ENCODE measurements at places on chromosomes 6 and 20.
A peak's percentile ranks its signal among the peaks of the same experiment; 100 is the strongest.

GRCh38 chr20:19451231-19451922 lies 238.9 kb downstream of the SLC24A3 start:
- DNase-seq = no peak

- DNase-seq = no peak
Measured at GRCh38 chr6:15921243-15921642, 207.6 kb upstream of the MYLIP start.

GRCh38 chr6:113623129-113623528 lies 234.0 kb upstream of the MARCKS start:
- DNase-seq = no peak

GRCh38 chr6:33628401-33628964 lies 7.4 kb downstream of the ITPR3 start:
- DNase-seq = no peak

GRCh38 chr6:31265926-31266325 lies 6.0 kb downstream of the HLA-C start:
- no peak for DNase-seq

DNA sequence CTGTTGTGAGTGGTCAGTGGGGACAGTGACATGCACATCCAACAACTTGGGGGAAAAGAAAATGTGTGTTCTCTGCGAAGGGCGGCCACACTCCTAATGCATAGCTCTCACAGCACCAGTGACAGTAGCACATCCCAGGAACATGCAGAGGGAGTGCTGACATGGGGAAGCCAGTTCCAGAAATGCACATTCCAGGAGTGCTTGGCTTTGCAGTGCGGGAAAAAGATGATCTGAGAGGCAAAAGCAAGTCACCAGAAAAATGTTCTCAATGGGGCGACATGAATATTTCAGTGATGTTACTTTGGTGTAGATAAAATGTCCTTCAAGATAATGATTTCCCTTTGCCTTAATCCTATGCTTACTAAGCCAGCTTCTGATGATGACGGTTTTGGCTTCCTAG lies 42.9 kb upstream of the PDE10A start:
- DNase-seq = no peak

DNA sequence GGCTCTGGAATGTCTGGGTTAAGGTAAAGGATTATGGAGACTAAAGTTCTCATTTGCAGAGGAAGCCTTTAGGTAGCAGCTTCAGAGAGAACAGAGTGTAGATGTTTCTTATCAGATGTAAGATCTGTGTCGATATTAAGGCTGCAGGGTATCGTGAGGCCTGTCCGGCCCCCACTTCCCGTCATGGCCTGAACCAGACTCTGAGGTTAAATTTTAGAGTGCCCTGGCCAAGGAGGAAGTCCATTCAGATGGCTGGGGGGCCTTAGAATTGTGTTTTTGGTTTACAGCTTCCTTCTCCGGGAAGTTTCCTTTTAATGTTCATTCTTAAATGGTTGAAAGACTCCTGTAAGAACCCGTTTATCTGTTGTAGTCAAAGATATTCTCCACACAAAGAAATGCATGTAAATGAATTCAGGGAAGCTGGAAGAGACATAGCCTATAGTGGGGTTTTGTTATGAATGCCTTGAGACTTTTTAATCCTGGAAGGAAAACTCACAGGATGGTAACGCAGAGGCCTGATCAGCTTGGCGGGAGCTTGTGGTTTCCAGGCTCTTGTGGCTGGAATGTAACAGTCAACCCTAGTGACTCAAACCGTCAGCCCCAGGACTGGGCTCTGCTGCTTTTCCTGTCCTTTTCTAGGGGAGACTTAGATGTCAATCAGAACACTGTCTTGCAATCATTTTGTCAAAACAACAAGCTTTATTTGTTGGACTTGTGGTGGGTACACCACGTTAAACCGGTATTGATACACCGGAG lies 34.7 kb downstream of the KIF25 start:
- DNase-seq = no peak

DNA sequence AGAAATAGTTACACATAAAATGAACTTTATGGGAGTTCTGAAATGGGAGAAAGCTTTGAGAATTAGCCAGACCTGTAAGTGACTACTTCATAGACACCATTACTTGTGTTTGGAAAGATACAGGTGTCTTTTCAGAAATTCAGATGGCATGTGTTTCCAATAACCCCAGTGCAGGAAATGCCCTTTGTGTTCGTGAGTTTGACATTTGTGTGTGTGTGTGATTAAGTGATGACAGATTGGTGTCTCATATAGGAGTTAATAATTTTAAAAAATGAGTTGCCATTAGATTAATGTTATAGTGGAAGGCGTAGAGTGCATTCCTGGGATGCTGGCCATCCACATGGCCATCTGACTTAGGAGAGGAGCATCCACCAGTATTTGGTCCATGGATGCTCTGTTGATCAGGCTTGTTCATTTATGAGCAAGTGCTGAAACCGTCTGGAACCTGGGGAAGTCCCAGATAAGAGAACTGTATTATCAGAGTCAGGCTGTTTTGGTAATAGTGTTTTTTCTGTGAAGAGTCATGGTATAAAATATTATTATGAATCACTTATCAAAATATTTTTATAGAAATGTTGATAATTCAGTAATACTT lies 3.1 kb downstream of the STK4 start:
- DNase-seq = peak; percentile 48

DNA sequence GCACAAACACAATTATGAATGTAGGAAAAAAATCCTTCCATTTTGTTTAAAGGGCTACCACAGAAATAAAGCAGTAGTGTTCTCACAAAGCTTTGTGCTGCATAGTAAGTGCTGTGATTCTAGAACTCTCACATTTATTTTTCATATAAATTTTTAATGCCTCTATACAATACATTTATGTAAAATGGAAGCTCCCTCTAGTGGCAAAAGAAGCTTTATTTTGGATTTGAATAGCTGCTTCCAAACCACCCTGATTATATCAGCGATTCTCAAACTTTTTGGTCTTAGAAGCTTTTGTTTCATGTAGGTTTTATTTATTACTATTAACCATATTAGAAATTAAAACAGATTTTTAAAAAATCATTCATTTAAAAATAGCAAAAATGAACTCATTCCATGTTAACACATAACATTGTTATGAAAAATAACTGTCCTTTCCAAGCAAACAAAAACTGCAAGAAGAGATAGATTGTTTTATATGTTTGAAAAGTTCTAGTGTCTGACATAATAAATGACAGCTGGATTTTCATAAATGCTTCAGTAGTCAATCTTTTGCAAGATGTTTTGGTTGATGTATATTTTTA lies 38.4 kb downstream of the HS3ST5 start:
- no peak for DNase-seq

GRCh38 chr6:142833054-142833453 lies 111.9 kb downstream of the HIVEP2 start:
- DNase-seq = peak; percentile 61

DNA sequence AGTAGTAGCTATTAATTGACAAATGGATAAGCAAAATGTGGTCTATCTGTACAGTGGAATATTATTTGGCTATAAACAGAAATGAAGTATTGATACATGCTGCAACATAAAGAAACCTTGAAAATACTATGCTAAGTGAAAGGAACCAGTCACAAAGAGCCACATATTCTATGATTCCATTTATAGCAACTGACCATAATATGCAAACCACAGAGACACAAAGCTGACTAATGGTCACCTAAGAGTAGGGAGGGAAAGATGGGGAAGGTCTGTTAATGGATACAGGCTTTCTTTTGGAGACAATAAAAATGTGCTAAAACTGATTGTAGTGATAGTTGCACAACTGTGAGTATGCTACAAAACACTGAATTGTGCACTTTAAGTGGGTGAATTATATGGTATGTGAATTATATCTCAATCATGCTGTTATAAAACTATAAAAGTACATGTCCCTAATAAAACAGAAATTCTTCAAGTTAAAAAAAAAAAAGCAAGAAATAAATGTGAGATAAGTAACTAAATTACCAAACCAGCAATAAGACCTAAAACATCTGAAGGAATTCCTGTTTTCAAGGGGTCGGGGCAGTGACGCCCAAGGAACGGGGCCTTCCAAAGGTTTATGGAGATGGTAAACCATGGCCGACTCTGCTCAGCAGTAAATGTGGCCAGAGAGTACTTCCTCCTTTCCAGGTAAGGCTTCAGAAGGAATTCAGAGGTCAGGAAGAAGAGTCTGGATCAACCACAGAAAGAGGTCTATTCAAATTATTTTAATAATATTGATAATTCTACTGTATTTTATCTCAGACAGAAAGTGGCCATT lies 75.4 kb downstream of the ARHGAP18 start:
- DNase-seq = no peak

DNA sequence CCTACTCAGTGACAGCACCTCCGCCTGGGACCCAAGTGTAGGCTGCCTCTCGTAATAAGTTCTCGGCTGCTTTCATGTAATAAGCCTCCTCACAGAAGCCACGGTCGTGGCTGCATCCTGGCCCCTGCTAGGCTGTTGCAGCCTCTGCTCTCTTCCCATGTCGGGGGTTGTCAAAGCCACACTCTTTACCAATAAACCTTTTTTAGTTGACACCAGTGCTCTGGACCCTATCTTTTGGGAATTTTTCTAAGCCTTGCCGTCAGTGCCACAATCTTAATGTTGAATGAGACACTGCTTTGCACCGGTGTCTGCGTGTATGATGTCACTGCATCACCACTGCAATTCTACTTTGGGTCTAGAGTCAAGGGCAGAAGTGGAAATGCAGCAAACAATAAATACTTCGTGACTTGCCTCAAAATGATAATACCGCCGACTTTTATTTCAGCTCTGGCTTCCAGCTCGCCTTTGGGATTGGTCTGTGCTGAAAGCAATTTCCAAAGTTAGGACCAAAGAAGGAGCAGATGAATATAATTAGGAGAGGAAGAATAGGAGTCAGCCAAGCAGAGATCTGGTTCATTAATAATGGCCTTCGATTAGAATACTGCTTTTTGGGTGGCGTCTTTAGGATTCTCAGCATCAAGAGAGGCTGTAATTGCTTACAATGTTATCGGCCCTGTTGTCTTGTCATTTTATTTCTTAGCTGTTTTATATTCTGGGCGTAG lies 57.6 kb upstream of the CCN6 start:
- DNase-seq = no peak

DNA sequence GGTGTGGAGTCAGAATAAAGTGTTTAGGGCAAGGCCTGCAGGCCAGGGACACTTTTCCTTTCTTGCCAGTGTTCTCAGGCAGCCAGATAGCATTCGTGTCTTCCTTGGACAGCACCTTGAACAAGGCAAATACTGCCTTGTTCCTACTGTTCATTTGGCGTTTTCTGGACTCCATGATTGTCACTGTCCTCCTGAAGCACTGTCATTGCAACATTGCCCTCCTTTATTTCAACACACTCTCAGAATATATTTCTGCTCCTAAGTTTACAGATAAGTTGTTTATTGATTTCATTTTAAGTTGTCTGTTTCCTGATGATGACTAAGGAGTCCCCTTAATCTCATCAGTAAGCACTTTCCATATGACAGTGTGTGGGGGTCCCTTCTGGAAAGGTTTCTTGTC lies 15.1 kb upstream of the DEF6 start:
- DNase-seq = no peak

All from stimulated activated CD4-positive, alpha-beta T cell treated with anti-CD3 and anti-CD28 coated beads, Interleukin-4, amount 100 ng/mL, for 24 hours (primary cell).